ENCODE measurements at places on chromosomes 12 and 14.
A peak's percentile ranks its signal among the peaks of the same experiment; 100 is the strongest.

- DNase-seq, result no peak
Observed at GRCh38 chr12:95304673-95305198, 87.1 kb downstream of the VEZT start.

DNA sequence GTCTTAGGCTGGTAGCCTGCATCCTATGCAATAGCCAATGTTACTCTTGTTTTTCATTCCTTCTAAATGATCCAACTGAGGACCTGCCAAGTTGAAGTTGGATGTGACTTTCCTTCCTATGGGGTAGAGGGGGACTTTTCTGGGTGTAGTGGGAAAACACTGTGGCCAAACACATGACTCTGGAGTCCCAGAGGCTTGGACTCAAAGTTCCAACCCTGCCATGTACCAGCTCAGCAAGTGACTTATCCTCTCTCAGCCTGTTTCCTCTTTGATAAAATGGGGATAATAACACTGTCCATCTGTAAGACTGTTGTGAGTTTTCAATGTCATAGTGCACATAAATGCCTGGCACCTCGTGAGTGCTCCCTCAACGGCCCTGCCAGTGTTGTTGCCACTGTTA, 97.0 kb downstream of the ZFP36L1 start:
- no peak for DNase-seq

DNA sequence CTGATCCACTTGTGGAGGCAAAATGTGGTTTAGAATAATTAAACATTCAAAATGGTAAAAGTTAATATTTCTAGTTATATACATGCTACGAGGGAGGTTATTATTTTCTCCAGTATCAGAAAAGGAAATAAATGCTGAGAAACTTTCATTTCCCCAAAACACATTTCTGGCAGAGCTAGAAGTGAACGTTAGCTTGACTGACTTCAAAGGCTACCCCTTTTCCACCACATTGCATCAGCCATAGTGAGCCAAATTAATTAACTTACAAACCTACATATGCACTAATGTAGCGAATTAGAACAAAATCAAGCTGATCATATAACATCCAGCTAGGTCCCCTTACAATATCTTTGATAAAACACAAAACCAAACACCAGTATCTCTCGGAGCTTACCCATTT, 49.3 kb upstream of the RERGL start:
- DNase-seq, result no peak

- no peak for DNase-seq
Observed at GRCh38 chr12:45305907-45306306, 90.0 kb downstream of the ANO6 start.

DNA sequence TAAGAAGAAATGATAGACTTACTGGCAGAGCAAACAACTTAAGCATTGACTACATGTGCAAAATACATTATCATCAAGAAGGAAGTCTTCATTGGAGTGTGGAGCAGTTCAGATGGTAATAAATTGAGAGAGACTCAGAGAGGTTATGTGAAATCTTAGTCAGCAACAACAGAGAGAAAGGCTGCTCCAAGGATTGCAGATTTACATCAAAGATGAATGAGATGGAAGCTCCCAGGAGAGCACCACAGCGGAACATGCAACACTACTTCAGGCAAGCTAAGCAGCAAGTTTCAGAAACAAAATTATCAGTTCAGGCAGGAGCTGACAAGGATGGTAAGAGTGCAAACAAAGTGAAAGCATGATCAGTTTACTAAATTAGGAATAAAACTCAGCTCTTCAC, 882.3 kb downstream of the LRFN5 start:
- no peak for DNase-seq

- no peak for DNase-seq
Observed at GRCh38 chr12:4736091-4736490, 15.9 kb downstream of the GALNT8 start.

- no peak for DNase-seq
Observed at GRCh38 chr12:71448150-71448581, 8.6 kb downstream of the LGR5 start.

DNA sequence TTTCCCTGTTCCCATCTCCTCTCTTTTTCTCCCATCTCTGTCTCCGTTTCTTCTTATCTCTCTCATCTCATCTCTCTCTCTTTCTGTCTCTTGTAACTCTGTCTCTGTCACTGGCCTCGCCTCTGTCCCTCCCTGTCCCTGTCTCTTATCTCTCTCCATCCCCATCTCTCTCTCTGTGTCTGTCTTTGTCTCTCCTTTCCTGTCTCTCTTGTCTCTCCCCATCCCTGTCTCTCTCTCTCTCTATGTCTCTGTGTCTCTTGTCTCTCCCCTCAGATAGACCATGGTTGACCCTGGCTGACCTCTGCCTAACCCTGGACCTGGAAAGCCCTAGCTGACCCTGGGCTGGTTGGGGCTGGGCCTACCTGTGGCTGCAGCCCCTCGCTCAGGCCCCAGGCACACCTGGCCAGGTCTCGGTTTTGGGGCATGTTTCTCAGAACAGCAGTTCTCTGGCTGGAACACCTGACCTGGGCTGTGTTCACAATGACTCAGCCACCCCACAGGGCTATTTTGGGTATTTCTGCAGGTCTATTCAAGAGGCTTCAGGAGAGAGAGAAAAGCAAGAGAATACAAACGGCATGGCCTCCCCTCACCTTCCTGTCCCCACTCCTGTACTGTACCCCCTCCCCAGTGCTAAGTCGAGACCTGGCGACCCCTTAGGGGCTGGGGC, 174.4 kb downstream of the TMEM121 start:
- DNase-seq, result no peak

GRCh38 chr14:21059842-21060613, 2.4 kb downstream of the RNASE8 start:
- no peak for DNase-seq

DNA sequence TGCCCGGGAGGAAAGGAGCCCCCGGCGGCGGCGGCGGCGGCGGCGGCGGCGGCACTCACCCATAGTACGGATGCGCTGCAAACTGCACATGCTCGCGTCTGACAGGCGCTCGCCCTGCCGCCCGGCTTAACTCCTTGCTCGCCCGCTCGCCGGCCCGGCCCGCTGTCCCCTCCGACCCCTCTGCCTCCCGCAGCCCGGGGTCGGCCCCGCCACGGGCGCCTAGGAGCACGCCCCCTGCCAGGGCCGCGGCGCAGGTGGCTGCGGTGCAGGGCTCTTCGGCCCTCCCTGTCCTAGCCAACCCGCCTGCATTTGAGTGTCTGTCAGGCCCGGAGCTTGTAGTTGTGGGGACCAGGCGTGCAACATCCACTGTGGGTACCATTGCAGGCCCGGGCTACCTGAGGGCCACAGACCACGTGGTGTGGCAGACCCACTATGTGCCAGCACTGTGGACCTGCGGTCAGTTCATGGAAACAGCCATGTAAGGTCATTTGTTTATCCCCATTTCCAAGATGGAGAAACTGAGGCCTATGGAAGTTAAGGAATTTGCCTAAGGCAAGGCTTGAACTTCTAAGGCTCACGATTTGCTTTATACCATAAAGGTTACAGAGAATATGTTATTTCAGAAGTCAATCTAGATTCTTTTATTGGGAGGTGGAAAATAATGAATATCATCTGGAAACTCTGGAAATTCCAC, 17.6 kb upstream of the PLEKHH1 start:
- DNase-seq, result peak; percentile 40

- no peak for DNase-seq
Observed at GRCh38 chr12:49645146-49646039, 22.0 kb downstream of the PRPF40B start.

DNA sequence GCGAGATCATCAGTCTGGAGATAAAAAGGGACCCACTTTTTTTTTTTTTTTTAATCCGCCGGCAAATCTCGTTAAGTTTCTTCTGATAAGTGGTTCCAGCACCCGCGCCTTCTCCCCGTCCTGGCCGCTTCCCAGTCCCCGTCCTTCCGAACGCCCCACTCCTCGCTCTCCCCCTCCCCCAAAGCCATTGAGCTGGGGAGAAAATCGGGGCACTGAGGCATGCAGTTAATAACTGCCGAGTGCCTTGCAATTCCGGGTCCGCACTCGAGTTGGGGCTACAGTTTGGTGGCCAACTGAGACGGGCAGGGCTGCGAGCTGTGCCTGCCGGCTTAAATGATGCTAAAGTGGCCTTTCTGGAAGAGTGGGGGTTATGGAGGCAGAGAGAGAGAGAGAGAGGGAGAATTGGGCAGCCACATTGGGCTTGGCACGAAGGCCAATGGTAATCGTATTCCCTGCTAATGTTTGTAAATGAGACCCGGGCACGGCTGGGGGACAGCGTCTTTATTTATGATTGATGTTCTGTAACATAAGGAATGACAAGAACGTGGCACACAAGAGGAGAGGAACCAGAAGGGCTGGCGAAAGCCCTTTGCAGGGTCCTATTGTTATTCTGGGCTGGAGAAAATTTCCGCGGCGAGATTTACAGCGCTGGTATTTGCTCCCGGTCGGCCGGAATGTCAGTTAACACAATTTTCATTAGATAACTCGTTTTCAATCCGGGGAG, 115.4 kb upstream of the MYL2 start:
- DNase-seq, result no peak

GRCh38 chr14:49586673-49587460, 687 bp upstream of the RPS29 start:
- peak; percentile 78 for DNase-seq

GRCh38 chr12:93846936-93847516, 169.9 kb downstream of the CRADD start:
- no peak for DNase-seq

GRCh38 chr12:47350062-47350408, 270.3 kb upstream of the AMIGO2 start:
- no peak for DNase-seq
